ENCODE measurements at places on chromosomes 12 and 14.

GRCh38 chr14:65879248-65880009, 466.9 kb downstream of the FUT8 start:
- DNase-seq, result peak; percentile 2

DNA sequence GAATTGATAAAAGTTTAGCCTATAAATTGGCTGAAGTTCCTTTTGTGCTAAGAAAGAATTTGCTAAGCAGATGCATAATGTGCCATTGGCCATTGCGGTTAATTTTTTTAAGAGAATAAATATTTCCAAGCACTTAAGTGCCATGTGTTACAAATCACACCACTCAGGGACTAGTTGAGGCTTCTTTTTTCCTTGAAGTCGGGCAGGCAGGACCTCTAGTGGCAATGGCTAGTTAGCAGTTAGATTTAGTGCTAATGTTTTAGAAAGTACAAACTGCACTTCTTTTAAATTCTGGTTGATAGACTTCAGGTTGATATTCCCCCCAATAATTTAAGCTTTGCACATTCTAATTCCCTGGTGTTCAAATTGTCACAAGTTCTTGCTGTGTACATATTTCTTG, 294.3 kb downstream of the APAF1 start:
- DNase-seq, result peak; percentile 6

DNA sequence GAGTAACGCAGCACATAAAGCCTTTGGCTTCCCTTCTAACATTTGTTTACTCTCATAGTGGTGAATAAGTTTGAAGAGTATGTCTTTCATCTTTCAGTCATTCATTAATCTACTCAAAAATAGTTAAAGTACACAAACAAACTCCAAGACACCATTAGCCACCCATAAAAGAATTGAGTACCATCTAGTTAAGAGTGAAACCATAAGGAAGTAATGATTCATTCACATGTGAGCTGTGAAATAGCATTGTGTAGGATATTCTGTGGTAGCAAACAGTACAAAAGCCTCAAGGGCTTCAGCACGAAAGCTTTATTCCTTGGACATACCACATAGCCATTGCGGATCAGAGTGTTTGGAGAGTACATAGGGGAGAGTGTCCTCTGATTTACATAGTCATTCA, 13.9 kb downstream of the SYT1 start:
- peak; percentile 33 for DNase-seq

- peak; percentile 86 for DNase-seq
Observed at GRCh38 chr14:37594238-37594970, 645 bp downstream of the FOXA1 start.
